A549 treated with Hydrocortisone at 1 μM for 4 hours (cell line): ENCODE measurements at places on chromosomes 6 and 20. TPM values are rescaled to one million over a fixed set of nuclear protein-coding genes. Genes with fewer than 3 reads are reported as not detected.

Gene LGSN
- total RNA-seq: 2.0 to 3.0 TPM (median 2.4 TPM) in 5 replicates

Gene SAMD3
- total RNA-seq: not detected in 5 replicates

Gene TCP11
- total RNA-seq: not detected in 5 replicates

Gene C20orf144
- total RNA-seq: 0.05 to 0.13 TPM (median 0.08 TPM) in 5 replicates

Gene SNAP91
- total RNA-seq: 0.06 to 0.35 TPM (median 0.28 TPM) in 5 replicates

Gene FAM83C
- 0.06 to 0.16 TPM (median 0.13 TPM) in 5 replicates for total RNA-seq

Gene PBOV1
- total RNA-seq: not detected in 5 replicates

Gene SPATA25
- 0.26 to 0.86 TPM (median 0.52 TPM) in 5 replicates for total RNA-seq

Gene MRPS26
- 102 to 153 TPM (median 148 TPM) in 5 replicates for total RNA-seq

Gene NR2E1
- total RNA-seq: 0.03 to 0.22 TPM in 2 of 5 replicates, not detected in the others

Gene MMUT
- 5.4 to 8.3 TPM (median 6.6 TPM) in 5 replicates for total RNA-seq

Gene CAPN11
- 0.05 to 0.06 TPM (median 0.05 TPM) in 3 of 5 replicates, not detected in the others for total RNA-seq

Gene NDUFAF4
- 23.3 to 54.0 TPM (median 49.6 TPM) in 5 replicates for total RNA-seq
